Psoas muscle (tissue), 8 donors: ENCODE measurements at places on chromosomes 5 and 9. TPM values are rescaled to one million over a fixed set of nuclear protein-coding genes. Genes with fewer than 3 reads are reported as not detected.

GRCh38 chr9:6512085-6512657 lies 99.2 kb downstream of the UHRF2 start:
- no peak for DNase-seq

DNA sequence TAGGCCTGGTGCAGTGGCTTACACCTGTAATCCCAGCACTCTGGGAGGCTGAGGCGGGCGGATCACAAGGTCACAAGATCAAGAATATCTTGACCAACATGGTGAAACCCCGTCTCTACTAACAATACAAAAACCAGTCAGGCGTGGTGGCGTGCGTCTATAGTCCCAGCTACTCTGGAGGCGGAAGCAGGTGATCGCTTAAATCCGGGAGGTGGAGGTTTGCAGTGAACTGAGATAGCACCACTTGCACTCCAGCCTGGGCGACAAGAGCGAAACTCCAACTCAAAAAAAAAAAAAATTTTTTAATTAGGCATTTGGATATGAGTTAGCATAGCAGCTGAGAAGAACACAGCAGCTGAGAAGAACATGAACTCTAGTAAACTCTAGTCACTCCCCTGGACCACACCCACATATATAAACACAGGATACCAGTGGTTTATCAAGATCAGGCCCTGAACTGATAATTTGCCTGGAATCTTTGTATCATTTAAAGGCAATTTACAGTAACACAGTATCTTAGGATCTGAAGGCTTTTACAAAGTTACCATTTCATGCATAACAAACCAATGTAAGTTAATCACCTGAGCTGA lies 4.6 kb upstream of the UGCG start:
- DNase-seq = no peak

- DNase-seq = no peak
These were observed 197.1 kb downstream of the NR3C1 start for GRCh38 chr5:143206196-143207053.

KIF24 gene
- 0.54 TPM for total RNA-seq

DNA sequence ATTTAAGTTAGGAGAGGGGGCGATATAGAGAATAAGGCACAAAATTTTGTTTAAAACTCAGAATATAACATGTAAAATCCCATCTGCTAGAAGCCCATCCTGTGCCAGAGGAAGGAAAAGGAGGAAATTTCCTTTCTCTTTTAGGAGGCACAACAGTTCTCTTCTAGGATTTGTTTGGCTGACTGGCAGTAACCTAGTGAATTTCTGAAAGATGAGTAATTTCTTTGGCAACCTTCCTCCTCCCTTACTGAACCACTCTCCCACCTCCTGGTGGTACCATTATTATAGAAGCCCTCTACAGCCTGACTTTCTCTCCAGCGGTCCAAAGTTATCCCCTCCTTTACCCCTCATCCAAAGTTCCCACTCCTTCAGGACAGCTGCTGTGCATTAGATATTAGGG lies 18.3 kb downstream of the MOCS2 start:
- no peak for DNase-seq

- no peak for DNase-seq
These were observed 1.9 kb downstream of the DPM2 start for GRCh38 chr9:127935765-127936221.

GRCh38 chr5:122668552-122668951 lies 106.3 kb upstream of the SNX2 start:
- DNase-seq = no peak
